Epithelial cell of proximal tubule (primary cell): ENCODE measurements at places on chromosomes 5 and 9. TPM values are rescaled to one million over a fixed set of nuclear protein-coding genes. Genes with fewer than 3 reads are reported as not detected.

DNA sequence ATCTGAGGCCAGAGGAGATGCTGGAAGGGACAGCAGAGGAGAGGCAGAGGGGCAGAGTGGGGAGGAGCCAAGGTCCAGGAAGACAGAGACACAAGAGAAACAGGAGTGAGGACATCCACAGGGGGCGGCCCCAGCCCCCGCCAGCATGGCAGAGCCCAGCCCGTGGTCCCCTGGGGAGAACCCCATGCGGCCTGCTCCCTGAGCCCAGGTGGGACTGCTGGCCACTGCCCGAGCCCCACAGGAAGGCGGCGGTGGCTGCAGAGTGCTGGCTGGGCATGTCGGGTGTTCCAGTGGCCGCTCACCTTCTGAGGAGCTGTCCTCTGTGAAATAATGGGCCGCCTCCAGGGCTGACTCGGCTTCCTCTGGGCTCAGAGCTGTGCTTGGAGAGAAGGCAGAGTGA lies 8.9 kb upstream of the MRNIP start:
- DNase-seq = no peak

DNA sequence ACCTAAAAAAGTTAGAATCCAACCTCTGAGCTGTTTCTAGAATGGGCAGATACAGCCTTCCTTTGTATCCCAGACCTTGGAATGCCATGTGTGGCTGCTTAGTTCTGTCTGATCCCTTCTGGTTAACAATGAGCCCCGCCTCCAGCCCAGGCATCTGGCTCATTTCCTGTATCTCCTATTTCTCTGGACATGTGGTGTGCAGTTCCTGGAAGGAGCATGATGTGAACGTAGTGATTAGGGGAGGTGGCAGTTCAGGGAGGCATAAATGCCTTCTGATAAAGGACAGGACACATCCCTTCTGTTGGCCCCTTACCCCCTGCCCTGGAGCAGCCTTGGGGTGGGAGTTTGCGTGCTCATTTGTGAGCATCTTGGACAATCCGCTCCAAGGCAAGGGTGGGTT lies 243.0 kb downstream of the ZSWIM6 start:
- DNase-seq = no peak

DNA sequence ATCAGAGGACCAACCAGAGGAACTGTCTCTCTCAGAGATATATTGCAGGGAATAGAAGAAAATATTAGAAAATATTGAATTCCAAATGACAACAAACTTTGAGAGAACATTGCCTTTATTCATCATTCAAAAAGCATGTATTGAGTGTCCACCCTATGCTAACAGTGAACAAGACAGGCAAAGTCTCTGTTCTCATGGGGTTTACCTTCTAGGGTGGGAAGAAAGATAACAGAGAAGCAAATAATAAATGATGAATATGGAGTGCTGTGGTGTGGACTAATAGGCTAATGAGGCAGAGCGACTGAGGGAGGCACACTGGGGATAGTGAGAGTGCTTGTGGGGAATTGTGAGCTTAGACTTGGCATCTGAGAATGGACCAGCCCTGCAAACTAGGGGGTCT lies 43.4 kb upstream of the SHB start:
- DNase-seq = no peak

DNA sequence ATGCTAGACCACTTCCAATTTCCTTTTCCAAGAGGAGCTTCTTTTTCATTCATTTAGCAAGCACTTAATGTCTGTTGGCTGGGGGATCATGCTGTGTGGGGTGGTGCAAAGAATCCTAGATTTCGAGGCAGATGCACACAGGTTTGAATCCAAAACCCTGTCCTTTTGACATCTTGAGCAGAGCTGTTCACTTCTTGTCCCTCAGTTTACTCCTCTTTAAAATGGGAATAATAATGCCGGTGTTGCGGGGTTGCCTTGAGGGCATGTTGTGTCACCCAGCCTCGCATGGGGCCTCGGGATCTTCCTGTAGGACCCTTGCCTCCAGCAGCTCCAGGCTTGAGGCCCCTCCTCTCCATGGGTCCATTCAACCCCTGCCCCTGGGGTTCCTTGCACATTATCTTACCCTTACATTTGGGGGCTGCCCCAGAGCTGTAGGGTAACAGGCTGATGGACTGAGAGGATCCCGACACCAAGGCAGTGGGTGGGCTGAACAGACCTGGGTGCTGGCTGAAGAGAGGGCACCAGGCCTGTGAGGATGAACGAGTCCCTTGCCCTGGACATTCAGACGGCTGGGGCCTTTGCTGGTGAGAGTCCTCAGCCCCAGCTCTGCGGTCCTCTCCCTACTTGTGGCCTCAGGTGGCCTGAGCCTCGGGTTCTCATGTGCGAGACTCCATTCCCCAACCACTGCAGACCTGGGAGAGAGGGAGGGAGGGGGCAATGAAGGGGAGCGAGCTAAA lies 145.8 kb downstream of the BARX1 start:
- no peak for DNase-seq

DNA sequence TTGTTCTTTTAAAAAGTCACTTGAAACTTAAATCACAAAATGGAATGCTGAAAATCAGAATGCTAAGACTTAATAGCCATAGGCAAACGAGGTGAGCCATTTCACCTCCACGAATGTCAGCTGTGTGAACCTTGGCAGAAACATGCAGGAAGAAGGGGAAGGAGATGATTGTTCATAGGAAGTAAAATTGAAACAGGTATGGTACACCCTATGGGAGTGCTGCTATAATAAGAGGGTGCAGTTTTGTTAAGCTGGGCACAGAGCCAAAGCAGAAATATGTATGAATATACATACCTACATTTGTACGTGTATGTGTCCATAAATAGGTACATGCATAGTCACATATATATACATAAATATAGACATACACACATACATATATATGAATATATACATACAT lies 51.0 kb upstream of the SPINK5 start:
- DNase-seq = no peak

- DNase-seq = no peak
Observed at GRCh38 chr9:135032868-135033460, 54.5 kb upstream of the OLFM1 start.

- no peak for DNase-seq
Observed at GRCh38 chr5:140338908-140339307, 7.5 kb downstream of the HBEGF start.

GRCh38 chr9:34554211-34555001 lies 31.6 kb upstream of the ENHO start:
- no peak for DNase-seq

DNA sequence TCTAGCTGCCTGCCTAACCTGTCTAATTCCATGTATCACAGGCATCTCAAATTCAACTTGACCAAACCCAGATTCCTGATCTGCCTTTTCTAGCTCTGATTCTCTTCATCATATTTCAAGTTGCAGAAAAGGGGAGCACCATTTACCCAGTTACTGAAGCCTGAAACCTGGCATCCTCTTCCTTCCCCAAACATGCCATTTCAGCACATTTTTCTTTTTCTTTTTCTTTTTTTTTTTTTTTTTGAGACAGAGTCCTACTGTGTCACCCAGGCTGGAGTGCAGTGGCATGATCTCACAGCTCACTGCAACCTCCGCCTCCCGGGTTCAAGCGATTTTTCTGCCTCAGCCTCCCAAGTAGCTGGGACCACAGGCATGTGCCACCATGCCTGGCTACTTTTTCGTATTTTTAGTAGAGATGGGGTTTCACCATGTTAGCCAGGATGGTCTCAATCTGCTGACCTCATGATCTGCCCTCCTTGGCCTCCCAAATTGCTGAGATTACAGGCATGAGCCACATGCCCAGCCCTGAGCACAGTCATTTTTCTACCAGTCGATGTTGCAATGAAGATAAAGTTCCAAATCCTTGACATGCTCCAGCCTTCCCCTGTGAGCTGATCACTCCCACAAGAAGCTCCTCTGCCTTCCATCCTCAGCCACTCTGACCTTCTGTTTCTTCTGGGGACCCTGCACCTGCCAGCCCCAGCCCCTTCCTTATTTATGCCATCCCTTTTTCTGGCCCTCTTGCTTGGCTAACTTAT lies 32.2 kb downstream of the ACER2 start:
- no peak for DNase-seq

GRCh38 chr9:136796238-136796774 lies at the start of gene CCDC183:
Gene CCDC183 (plus strand): TSS chr9:136796338. CDS start chr9:136796398, 60 bp downstream.
- no peak for DNase-seq

GRCh38 chr5:91126448-91126847 lies 256.7 kb downstream of the ARRDC3 start:
- no peak for DNase-seq

DNA sequence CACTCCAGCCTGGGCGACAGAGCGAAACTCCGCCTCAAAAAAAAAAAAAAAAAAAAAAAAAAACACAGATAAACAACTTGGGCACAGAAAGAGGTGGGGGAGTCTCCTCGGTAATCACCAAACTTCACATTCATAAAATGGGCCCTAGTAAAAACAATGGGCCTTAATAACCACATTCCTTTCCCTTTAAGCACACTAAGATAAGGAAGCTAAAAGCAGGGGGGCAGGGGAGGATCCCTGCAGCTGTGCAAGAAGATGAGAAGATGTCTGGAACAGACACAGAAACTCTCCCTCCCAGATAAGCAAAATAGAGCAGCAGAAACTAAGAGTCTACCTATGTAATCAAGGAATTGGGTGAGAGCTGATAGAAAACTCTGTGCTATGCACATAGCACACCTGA lies 111.2 kb upstream of the FAM174A start:
- no peak for DNase-seq

DNA sequence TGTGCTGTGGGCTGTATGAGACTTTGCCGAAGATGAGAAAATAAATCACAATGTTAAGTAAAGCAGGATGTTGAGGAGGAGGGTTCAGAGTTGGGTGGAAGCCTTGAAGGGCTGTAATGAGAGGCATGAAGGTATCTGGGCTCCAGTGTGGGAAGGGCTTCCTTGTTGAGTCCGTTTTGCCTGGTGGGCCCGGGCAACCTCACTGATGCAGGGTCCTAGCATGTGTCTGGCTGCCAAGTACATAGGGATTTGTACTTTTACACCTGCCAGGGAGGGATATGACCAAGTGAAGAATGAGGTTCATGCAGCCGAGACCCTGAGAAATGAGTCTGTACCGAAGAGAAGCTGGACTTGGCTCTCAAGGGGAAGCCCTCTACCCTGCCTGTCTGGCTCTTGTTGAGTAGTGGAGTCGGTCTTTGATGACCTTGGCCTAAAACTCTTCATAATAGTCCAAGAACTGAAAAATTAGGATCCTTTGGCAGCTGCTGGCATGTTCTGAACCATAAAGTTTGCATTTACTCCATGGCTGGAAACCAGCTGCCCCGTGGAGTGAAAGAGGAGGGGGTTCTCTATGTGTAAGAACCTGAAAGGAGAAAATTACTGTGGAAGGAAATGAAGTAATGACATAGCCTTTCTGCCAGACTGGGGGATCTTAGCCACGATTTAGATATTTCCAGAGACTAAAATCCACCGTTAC lies 59.0 kb upstream of the DPYSL3 start:
- no peak for DNase-seq

- DNase-seq = no peak
Observed at GRCh38 chr5:172646716-172647285, 5.7 kb downstream of the NEURL1B start.

DNA sequence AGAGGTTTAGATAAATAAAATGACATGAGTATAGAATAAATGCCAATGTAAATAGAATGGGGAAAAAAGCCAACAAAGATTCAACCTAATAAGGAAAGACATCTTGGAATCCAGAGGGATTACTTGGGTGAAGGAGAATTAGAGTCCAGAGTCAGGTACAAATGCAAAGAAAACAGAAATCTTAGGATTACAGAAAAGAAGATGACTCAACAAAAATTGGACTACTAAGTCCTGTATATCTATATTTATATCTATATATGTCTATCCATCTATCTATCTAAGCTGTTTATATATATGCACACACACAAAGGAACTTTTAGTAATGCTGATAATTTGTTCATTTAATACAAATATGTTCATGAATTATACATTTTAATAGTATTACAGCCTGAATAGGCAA lies 27.6 kb downstream of the FAM174A start:
- no peak for DNase-seq

DNA sequence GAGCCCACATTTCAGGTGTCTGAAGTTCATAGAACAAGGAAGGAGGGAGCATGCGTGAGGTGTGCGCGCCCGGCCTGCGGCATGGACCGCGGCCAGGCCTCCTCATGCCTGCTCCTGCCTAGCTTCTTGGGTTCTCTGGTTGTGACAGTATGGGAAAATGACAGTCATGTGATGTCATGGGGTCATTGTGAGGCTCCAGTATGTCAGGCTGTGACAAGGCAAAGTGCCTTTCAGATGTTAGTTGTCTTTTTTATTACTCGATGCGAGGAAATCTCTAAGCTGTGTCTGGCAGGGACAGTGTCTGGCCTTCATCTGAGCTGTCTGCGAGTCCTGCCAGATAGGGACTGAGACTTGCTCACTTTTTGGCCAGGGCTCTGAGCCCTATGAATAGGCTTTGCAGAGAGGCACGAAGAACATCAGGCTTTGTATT lies 13.3 kb downstream of the UCK1 start:
- DNase-seq = no peak

GRCh38 chr9:117574099-117574498 lies 130.1 kb upstream of the TLR4 start:
- no peak for DNase-seq

DNA sequence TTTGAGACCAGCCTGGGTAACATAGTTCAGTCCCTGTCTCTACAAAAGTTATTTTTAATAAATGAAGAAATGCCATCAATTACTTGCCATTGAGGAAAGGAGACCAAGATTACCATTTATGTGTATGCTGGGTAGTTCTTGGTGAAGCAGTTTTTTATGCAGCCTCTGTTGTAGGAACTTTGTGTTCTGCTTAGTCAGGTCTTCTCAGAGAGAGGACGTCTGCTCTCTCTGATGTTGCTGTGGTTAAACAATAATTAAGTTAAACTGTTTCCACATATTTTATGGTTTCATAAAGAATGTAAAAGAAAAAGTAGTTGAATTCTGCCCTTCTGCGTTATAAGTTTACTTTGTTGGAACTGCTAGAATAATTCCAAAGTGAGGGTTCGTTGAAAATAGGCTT lies 210.5 kb downstream of the KDM4C start:
- DNase-seq = no peak

DNA sequence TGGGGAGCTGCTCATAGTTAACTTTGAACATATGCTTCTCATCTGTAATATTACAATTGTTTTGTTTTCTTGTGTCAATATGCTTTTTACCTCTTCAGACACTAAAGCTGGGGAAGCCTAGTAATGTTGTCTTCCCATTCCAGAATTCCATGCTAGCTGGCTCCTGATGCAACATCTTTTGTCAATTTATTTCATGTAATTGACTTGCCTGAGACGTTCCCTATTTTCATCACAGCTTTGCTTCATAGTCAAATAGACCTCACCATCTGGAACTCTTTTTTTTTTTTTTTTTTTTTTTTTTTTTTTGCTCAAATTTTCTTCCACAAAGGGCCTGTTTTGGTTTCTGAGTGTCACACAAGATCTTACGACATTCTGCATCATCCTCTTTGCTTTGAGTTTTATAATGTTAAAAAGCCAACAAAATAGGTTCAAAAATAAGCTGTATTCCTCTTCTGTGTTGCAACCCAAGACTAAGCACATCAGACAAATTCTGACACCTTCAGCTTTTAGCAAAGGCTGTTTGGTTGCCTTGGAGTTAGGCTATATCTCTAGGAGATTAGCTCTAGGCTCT lies 235.2 kb downstream of the NR3C1 start:
- no peak for DNase-seq

CARD6 gene
- total RNA-seq = 0.43 and 0.63 TPM in 2 replicates

FOXE1 gene
- 0.35 and 1.1 TPM in 2 replicates for total RNA-seq

GLDC gene
- 58.2 and 68.8 TPM in 2 replicates for total RNA-seq

SYK gene
- 15.7 and 16.9 TPM in 2 replicates for total RNA-seq

MARCHF6 gene
- total RNA-seq = 13.7 and 27.0 TPM in 2 replicates

SCGB3A2 gene
- not detected in 2 replicates for total RNA-seq

PCDHA9 gene
- total RNA-seq = not detected in 2 replicates

LHX6 gene
- 0.06 TPM in 1 of 2 replicates, not detected in the other for total RNA-seq

MYO10 gene
- 31.5 and 32.6 TPM in 2 replicates for total RNA-seq
